ENCODE measurements at places on chromosomes 1 and 21. TPM values are rescaled to one million over a fixed set of nuclear protein-coding genes. Genes with fewer than 3 reads are reported as not detected.
A peak's percentile ranks its signal among the peaks of the same experiment; 100 is the strongest.

Gene LIN28A
- 1.4 TPM for total RNA-seq

Gene LCE6A
- total RNA-seq = not detected

Gene SSR2
- total RNA-seq = 248 TPM

Gene DMBX1
- total RNA-seq = not detected

Gene S100A14
- 159 TPM for total RNA-seq

DNA sequence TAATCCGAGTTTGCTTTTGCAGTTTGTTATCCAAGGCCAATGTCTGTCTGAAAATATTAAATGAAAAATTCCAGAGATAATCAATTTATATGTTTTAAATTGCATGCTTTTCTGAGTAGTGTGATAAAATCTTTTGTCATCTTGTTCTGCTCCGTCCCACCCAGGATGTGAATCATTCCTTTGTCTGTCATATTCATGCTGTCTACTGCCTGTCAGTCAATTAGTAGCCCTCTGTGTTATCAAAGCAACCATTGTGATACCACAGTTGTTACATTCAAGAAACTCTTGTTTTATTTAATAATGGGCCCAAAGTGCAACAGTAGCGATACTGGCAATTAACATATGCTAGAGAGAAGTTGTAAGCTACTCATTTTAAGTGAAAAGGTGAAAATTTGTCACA lies 819.3 kb downstream of the BRINP3 start:
- no peaks in the 10 kb centered on the region for H3K36me3 ChIP-seq
- no peak overlapping the region for H3K27ac ChIP-seq
- no peaks in the 10 kb centered on the region for H3K4me1 ChIP-seq
- H3K4me3 ChIP-seq = no peak overlapping the region
- H3K27me3 ChIP-seq = no peaks in the 10 kb centered on the region
- DNase-seq = no peak

- H3K27me3 ChIP-seq = no peaks in the 10 kb centered on the region
- H3K4me3 ChIP-seq = no peak overlapping the region
- no peaks in the 10 kb centered on the region for H3K4me1 ChIP-seq
- DNase-seq = no peak
- no peak overlapping the region for H3K27ac ChIP-seq
Observed at GRCh38 chr21:31030367-31031106, 7.7 kb downstream of the KRTAP19-8 start.

- H3K27ac ChIP-seq = peak overlapping the region; percentile 85
- peaks cover 32% of the 10 kb centered on the region for H3K4me1 ChIP-seq
- no peak for DNase-seq
- no peaks in the 10 kb centered on the region for H3K27me3 ChIP-seq
Observed at GRCh38 chr1:61084491-61085031, 2.2 kb downstream of the NFIA start.

DNA sequence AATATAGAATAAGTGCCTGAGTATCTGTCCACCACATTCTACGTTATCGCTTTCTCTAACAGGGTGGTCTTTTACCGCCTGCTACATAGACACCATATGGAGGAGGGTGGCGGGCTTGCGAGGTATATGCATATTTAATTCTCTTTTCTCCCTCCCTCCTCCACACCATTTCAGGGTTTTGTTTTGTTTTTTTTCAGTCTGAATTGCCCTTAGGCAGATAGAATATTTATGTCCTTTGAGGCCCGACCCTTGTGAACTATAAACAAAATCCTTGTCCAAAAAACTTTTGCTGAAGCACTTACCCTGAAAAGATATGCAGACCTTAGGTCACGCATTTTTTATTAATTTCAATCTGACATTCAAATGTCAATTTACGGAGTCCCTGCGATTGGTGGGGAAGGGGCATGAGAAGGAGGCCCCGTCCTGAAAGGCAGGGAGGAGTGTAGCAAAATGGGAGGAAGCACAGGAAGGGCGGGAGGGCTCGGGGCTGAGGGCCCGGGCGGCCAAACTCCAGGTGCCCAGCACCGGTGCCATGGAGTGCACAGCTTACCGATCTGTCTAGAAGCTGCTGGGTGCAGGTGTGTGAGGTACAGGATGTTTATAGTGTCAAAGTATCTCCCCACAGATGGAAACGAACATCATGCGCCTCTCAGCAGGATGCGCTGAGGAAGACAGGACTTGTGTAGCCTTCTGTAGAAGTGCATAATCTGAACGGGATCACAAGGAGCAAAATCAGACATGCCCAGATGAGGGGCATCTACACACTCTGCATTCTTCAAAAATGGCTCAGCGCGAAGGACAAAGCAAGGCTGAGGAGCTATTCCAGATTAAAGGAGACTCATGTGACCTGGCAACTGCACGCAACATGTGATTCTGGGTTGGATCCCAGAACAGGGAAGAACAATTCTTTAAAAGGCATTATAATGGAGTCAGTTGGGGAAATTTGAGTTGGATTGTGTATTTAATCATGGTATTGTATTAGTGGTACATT lies 68.8 kb upstream of the LYST start:
- DNase-seq = peak; percentile 46
- no peak overlapping the region for H3K4me3 ChIP-seq
- H3K4me1 ChIP-seq = peaks cover 56% of the 10 kb centered on the region
- H3K27me3 ChIP-seq = no peaks in the 10 kb centered on the region
- no peaks in the 10 kb centered on the region for H3K36me3 ChIP-seq

DNA sequence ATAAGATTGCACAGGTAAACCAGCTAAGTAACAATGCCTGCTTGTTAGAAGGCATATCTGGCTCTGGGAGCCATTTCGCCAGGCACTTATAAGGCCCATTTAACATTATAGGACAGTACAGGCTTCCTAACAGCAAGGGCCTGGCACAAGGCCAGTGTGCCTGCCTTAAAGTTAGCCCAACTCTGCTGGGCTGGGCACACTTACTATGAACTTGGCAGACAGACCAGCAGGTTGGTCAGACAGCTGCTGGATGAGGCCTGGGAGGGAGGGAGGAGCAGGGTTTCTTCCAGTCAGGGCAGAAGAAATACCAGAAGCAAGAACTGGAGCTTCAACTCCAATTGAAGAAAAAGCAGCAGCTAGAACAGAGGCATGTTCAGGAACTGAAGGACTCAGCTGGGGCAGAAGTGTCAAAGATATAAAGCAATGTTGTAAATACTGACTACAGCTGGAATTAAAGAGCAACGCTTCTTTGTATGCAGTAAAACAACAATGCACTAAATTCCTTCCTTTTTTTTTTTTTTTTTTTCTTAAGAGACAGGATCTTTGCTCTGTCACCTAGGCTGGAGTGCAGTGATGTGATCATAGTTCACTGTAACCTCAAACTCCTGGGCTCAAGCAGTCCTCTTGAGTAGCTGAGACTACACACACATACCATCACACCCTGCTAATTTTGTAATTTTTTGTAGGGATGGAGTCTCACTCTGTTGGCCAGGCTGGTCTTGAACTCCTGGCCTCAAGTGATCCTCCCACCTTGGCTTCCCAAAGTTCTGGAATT lies 4.9 kb downstream of the CACHD1 start:
- H3K36me3 ChIP-seq = no peaks in the 10 kb centered on the region
- no peak overlapping the region for H3K27ac ChIP-seq
- no peak overlapping the region for H3K4me3 ChIP-seq

- DNase-seq = no peak
- no peaks in the 10 kb centered on the region for H3K4me1 ChIP-seq
- H3K27ac ChIP-seq = no peak overlapping the region
- no peak overlapping the region for H3K4me3 ChIP-seq
- H3K36me3 ChIP-seq = no peaks in the 10 kb centered on the region
Observed at GRCh38 chr1:91769742-91770141, 116.2 kb downstream of the TGFBR3 start.

DNA sequence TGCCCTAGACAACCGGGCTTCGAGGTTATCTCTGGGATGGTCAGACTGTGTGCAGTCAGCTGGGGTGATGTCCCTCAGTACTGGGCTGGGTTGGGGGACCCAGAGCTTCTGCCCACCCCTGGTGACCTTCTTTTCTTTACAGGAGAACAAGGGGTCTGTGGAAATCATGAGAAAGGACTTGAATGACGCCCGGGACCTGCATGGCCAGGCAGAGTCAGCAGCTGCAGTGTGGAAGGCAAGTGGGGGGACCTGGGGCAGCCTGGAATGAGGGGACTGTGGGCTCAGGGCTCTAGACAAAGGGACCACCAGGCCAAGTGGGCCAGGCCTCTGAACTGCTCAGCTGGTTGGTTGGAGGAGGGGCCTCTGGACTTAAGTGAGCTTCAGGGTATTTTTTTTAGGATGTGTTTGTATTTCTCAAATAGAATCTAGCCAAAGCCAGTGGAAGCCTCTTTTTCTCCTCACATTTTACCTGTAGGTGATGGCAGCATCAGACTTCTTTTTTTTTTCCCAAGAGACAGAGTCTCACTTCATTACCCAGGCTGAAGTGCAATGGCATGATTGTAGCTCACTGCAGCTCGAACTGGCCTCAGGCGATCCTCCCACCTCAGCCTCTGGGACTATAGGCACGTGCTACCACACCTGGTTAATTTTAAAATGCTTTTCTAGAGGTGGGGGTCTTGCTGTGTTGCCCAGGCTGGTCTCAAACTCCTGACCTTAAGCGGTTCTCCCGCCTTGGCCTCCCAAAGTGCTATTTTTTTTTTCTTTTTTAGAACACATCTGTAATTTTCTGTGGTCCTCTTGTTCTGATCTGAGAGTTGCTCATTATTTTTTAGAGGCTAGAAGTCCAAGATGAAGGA lies 1.9 kb downstream of the RNF187 start:
- H3K4me3 ChIP-seq = no peak overlapping the region
- H3K36me3 ChIP-seq = peaks cover 18% of the 10 kb centered on the region
- peaks cover 32% of the 10 kb centered on the region for H3K4me1 ChIP-seq
- no peak overlapping the region for H3K27ac ChIP-seq

DNA sequence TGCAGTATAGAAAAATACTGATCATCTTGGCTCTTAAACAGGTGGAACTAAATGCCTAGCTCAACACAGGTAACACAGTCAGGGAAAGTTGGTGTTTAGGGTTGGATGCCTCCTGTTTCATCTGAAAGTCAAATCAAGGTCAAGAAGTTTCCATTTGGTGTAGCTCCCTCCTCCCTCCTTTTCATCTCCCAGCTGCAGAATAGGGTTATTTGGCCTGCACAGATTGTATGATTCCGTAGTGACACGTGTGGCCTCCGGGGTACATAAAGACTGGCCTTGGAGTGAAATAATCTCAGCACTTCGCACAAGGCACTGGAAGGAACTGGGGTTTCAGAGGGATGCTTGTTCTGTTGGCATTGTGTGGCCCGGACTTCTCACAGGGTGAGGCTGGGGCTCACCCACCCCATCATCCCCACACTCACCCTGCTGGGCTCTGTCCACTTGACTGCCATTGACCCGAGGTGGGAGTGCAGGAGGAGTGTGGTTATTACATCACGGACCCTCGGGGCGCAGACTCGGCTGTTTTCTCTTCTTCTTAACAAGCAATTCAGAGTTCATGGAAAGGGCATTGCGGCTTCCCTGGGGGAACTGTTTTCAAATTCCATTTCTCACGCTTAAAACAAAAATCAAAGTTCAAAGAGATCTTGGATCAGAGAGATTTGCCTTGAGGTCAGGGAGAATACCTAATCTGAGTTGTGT lies 18.4 kb downstream of the IGSF5 start:
- H3K27me3 ChIP-seq = no peaks in the 10 kb centered on the region
- no peaks in the 10 kb centered on the region for H3K36me3 ChIP-seq
- no peak overlapping the region for H3K4me3 ChIP-seq

- H3K27ac ChIP-seq = no peak overlapping the region
- no peak overlapping the region for H3K4me3 ChIP-seq
- no peaks in the 10 kb centered on the region for H3K36me3 ChIP-seq
- no peak for DNase-seq
Observed at GRCh38 chr1:232223183-232223708, 406.7 kb downstream of the SIPA1L2 start.

DNA sequence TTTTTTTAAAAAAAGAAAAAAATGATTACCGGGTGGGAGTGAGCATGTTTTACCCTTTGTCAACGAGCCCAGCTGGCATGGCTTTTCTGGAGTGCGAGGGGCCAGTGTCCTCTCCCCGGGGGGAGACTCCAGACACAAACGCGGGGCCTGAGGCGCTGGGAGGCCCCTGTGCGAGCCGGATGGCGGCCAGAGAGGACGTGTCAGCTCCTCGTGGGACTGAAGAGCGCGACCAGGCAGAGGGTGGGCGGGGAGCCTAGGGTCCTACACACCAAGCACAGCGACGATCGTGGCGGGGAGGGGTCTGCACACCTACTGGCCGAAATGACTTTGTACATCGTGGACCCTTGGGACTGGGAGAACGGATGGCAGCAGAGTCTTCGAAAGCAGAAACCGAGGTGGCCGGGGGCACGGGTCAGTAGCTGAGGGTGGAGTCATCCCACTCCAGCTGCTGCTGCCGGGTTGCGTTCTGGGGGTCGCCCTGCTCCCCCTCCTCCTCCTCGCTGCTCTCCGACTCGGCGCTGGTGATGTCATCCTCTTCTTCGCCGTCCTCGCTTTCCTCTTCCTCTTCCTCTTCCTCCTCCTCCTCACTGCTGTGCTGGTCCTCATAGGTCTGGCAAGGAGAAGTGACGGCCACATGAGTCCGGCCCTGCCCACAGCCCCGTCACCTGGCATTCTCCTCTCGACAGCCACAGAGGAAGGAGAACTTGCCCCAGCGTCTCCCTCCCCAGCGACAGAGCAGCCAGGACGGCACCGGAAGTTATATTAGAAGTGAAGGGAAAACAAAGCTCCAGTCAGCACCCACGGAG lies 78.8 kb downstream of the PIK3CD start:
- no peak overlapping the region for H3K4me3 ChIP-seq
- H3K4me1 ChIP-seq = peaks cover 5% of the 10 kb centered on the region
- no peaks in the 10 kb centered on the region for H3K27me3 ChIP-seq
- peaks cover 90% of the 10 kb centered on the region for H3K36me3 ChIP-seq
- H3K27ac ChIP-seq = peak overlapping the region; percentile 65

DNA sequence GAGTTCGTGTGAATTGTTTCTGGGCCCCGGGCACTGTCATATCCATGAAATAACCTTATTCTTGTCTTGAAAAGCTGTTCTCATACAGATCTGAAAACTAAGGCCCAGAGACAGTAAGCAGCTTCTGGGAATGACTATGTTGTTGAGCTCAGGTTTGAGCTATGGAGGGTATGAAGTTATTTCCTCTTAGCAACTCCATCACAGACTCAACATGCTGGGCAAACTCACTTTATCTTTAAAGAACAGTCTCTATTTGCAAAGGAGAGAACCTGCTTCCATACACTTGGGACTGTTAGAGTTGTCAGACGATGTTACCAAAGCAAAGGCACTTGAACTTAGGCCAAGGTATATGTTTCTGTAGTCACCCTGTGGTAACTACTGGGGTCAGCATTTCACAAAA lies 90.0 kb downstream of the GPR88 start:
- H3K27ac ChIP-seq = no peak overlapping the region
- no peaks in the 10 kb centered on the region for H3K36me3 ChIP-seq
- H3K4me1 ChIP-seq = peaks cover under 1% of the 10 kb centered on the region
- H3K4me3 ChIP-seq = no peak overlapping the region
- H3K27me3 ChIP-seq = no peaks in the 10 kb centered on the region
